A549 (cell line): ENCODE measurements at places on chromosomes 2 and 18.

DNA sequence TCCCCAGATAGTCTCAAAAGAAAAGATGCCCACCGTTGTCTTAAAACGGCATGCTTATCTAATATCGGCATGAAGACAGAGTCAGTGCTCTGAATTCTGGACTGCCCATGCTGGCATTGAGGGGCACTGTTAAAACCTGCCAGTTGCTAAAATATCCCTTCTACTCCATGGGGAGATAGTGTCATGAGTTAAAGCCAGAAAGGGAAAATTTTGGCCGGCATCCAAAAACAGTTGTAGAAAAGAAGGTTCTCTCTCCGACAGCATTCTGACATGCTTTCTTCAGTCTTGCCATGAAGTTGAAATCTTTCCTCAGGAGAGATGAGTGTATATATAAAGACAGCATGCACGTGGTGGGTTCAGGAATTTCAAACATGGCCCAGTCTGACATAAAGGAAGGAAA lies 401.3 kb upstream of the PIK3C3 start:
- DNase-seq: no peak

GRCh38 chr2:101064125-101064502 lies 62.0 kb downstream of the RPL31 start:
- DNase-seq: no peak

DNA sequence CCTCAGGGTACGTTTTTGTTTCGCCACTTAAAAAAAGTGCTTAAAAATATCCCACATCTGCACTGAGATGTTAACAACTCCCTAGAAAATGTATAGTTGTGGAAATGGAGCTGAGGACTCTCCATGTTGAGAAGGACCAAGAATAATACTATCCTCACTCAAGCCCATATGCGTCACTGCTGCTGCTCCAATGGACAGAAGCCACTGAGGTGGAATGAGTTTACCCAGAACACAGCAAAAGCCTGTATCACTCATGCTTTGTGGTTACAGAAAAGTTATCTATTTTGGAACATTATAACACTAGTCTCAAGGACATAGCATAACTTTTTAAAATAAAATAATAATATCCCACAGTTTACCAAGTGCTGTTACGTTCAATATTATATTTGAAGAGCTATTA lies 31.9 kb downstream of the DSC3 start:
- no peak for DNase-seq

DNA sequence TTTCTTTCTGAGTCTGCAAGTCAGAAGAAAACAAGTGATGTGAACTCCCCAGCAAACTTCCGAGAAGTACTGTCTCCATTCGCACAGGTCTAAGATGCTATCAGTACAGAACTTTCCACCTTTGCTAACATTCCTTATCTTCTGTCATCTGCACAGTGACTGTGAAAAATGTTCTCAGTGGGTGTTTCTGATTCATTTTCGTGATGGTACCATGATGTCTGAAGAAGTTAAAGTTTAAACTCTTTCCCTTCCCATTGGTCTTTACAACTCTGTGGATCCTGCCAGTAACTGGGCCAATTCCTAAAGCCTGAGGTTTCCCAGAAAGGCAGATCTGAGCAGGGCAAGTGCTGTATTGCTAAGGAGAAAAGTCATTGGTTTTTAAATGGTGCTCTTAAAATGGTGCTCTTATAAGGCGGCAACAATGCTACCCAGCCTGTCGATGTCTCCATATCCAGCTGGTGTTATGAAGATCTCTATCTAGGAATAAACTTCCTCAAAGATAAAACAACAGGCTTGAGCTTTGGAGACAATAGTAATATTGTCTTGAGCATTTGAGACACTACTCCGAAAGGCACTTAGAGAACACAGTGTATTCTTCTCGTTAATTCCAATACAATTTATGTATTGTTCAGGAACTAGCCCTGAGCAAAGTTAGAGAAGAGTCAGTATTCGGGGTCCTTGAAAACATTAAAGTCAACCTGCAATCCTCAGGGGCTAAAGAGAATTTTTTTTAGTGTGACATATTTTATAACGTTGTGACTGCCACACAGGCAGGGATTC lies 232.3 kb downstream of the OSR1 start:
- DNase-seq: no peak

DNA sequence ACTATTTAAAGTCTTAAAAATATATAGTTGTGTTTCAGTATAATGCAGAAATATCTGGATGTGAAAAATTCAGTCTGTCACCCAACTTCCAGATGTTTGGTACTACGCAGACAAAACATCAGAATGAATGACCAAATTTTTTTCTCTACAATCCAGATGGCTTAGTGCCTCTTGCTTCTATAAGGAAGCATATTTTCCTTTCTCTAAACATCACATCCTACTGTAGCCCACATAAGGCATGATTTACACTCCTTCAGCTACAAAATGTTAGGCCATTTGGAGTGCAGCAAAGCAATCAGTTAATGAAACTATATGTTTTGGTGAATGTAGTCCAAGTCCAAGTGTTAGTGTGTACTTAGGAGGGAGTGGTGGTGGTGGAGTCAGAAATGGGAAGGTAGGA lies 162.9 kb upstream of the SIX2 start:
- no peak for DNase-seq

DNA sequence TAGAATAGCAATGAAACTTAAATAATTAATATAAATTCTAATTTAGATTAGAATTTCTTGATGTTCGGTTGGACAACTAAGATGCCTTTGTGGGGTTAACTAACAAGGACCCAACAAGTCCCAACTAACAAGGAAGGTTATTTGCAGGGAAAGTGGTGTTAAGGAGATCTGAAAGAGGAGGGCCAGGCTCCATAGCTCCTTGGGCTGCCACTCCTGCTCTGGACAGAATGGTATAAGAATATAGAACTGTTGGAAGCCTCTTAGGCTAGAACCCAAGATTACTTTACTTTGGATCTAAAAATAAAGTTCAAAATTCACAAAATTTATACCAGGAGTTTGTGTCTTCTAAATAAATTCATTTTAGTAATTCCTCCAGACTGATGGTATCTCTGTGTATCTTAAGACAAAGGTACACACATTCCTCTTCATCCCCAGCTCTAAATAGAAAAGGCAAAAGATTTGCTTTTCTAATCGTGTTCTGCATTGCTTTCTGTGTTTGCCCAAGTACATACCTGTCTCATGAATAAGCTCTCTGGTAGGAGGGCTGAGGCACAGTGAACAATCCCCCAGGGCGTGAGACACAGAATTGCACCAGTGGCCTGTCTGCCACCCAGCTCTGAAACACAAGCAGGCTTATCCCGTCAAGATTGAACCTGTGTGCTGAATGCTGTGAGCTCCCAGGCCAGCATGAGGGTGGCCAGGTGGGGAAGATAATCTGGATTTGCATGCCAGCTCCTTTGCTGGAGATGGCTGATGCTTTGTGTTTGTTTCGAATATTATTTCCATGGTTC lies 176.0 kb downstream of the ACKR3 start:
- DNase-seq: peak; percentile 79

DNA sequence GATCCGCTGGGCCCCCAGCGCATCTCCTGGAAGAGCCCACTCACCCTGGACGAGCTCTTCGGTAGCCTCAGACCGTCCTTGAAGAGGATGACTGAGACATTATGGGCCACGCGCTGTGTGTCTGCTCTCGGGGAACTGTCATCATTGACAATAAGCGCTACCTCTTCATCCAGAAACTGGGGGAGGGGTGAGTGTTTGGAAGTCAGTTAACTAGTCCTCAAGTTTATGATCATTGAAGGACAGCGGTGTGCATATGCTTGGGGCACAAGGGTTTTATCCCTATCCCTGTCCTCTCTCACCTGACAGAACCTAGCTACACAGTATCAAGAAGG lies 586 bp downstream of the STK16 start:
- DNase-seq: no peak

DNA sequence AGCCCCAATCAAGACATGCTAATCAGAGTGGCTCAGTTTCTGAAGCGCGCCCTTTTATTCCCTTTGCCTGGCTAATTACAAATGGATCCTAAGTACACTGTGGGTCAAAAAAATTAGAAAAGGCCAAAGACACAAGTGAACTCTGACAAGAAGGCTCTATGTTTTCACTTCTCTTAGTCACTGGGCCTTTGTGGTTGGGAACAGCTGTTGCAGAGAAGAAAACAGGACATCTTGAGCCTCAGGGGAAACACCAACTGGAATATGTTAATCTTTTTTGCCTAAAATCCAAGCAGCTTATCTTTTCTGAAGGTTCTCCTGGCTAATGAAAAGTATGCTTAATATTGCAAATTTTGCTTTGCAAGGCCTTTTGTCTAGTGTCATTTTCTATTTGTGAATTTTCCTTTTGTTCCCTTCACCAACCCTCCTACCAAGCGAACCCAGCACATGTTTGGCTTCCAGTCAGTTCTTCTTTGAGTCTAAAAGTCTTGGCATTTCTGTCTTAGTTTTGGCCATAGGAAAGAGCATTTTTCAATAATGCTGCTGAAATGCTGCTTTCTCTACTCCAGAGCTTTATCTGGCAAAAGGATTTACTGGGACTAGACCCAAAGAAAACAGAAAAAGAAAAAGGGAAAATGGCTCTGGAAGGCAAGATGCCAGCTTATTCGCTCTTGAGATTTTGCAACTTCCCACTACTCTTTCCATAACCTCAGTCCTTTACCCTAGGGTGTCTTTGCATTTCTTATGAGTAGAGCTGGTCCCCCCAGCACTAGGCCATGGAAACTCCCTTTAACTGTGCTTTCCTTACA lies 440.2 kb upstream of the ST6GAL2 start:
- no peak for DNase-seq

GRCh38 chr2:219405451-219405850 lies 12.7 kb upstream of the DES start:
- DNase-seq: no peak

GRCh38 chr2:166335284-166335683 lies 40.5 kb downstream of the SCN9A start:
- no peak for DNase-seq

DNA sequence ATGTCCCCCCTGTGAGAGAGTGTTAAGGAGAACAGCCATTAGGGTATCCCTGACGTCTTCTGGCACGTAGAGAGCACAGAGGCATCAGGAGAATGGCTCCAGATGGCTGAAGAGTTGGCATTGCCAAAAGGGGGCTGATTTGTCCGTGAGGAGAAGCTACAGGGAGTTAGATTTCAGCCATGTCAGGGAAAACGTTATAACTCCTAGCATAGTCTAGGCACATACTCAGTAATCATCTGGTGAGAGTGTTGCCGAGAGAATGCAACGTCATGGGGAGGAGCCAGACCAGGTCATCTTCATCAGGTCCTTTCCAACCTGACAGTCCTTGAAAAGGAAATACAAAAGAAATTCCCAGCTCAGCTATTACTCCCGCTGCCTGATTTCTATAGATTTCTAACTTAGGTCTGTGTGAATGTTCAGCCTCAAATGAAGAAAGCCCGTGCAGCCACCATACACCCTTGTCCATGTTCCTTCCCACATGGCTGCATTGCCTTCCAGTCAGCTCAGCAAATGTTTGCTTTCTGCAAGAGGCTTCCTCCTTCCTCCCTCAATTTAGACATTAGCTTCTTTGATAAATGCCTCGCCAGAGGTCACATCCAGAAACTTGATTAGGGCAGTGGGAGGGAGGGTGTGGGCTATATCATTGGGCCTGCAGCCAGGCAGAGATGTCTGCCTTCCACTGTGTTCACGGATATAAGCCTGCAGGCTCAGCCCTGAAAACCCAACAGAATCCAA lies 93.0 kb downstream of the STPG4 start:
- no peak for DNase-seq

- no peak for DNase-seq
Measured at GRCh38 chr2:146227152-146228019, 1617.4 kb upstream of the ACVR2A start.

DNA sequence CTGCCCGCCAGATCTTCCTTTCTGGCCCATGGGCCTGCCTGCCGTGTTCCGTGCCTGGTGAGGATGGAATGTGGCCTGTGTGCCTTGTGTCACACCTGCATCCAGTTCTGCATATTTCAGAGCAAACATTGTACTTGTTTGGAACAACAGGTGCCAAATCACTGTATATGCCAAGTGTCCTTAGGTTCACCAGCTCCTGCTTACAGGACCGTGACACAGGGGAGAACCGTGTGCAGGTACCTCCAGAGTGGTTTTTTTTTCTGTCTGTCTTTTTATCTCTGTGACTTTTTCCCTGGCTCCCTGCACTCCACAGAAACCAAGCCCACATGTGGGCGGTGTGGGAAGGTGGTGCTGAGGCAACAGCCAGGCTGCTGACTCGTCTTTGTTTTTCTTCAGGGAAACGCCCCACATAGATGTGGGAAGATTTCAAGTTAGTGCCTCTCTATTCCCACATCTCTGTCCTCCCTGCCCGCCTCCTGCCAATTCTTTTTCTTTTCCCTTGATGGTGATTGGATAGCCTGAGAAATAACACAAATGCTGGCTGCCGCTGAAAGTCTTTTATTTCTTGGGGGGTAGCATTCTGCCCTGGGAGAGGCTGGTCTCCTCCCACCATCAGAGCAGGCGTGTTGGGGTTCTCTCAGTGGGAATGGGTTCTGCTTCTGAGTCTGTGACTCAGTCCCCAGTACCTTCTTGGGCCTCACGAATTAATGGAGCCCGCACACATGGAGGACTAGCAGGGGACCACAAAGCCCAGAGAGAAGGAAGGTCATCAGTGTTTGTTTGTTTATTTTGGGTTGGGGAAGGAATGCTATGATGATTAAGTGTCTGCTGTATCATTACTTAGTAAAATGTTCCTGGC lies 21.4 kb downstream of the GRHL1 start:
- no peak for DNase-seq

GRCh38 chr2:121588357-121588756 lies 57.7 kb downstream of the RNU4ATAC start:
- no peak for DNase-seq

DNA sequence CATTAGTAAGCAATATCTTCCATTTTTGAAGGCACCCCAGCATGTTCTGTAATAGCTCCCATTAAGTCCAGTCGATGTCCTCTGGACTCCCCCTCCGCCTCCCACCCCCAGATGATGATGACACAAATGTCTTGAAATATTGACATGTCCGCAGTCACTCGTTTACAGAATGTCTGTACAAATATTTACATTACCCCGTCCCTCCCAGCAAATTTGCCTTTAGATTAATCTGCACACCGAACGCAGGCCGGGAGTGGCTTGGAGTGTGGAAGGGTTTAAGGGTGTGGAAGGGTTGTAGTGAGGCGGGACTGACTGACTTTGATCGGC lies 853 bp upstream of the OSBPL6 start:
- no peak for DNase-seq

DNA sequence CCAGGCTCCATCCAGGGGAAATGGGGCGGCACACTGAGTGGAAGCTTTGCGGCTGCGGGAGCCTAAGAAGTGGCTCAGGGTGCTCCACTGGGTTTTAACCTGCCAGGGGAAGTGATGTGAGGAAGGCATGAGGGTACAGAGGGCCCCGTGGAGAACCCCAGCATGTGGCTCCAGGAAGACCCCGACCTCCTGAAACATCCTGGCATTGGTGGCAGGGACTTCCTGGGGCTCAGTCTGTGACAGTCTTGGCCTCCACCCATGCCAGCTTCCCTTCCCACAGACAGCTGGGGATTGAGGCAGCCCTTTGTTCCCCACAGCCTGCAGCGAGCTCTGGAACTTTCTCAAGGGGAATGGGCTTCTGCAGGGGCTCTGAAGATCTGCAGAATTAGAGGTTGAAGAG lies 146.6 kb downstream of the TNS1 start:
- no peak for DNase-seq

- DNase-seq: no peak
Measured at GRCh38 chr2:51734115-51734514, 702.2 kb upstream of the NRXN1 start.
